ENCODE measurements at places on chromosomes 3 and 15.

DNA sequence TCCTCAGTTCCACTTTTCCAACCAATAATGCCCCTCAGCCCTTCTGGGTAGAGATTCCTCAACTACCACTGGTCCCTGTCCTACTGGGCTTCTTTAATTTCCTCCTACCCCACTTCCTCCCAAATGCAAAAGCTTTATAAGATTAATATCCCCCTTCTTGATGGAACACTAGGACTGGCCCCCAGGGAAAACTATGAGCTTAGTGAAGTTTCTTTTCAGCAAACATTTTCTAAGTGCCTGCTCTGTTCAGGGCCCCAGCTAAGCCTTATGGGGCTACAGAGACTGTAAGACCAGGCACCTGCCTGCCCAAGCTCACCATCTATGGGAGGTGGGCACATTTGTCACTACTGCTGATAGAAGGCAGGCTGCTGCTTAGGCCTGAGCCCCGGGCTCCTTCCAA lies 79.4 kb downstream of the RPLP1 start:
- no peak for DNase-seq

GRCh38 chr15:68749793-68750192 lies 70.9 kb downstream of the ANP32A start:
- no peak for DNase-seq

GRCh38 chr3:31307131-31307785 lies 225.5 kb upstream of the STT3B start:
- no peak for DNase-seq

DNA sequence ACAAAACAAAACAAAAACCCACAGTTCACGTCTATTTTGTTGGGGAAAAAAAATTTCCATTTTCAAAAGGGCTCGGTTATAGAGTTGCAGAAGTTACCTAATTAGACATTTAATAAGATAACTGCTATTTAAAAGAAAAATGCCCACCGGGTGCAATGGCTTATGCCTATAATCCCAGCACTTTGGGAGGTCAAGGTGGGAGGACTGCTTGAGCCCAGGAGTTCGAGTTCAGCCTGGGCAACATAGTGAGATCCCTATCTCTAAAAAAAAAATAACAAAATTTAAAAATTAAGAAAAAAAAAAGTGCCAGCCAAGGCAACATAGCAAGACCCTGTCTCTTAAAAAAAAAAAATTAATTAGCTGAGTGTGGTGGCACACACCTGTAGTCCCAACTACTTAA lies 19.2 kb downstream of the SEC11A start:
- no peak for DNase-seq

GRCh38 chr3:4336850-4337546 lies 33.8 kb downstream of the SETMAR start:
- no peak for DNase-seq

- DNase-seq, result no peak
Measured at GRCh38 chr3:58065700-58066167, 57.5 kb downstream of the FLNB start.

DNA sequence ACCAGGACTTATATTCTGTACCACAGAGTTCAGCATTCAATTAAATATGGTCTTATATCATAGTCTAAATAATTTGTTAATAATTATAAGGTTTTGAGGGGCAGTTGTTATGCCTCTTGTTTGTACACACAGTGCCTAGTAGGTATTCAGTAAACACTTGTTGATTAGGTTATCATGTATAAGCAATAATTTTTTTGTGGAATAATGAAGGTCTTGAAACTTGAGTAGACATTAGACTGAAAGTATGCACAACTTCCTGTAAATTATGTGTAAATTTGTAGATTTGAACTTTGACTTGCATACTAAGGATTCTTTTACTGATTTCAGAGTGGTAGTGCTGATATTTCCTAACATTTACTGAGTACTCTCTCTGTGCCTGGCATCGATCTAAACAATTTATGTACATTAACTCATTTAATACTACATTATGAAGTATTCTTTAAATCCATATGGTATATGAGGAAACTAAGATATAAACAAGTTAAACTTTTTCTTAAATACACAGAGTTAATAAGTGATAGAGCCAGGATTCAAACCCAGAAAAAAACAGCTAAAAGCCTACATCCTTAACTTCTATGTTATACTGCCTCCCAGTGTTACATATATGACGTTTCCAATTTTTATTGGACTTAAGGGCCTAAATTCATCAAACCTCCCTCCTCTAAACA lies 65.1 kb downstream of the GLCE start:
- no peak for DNase-seq

DNA sequence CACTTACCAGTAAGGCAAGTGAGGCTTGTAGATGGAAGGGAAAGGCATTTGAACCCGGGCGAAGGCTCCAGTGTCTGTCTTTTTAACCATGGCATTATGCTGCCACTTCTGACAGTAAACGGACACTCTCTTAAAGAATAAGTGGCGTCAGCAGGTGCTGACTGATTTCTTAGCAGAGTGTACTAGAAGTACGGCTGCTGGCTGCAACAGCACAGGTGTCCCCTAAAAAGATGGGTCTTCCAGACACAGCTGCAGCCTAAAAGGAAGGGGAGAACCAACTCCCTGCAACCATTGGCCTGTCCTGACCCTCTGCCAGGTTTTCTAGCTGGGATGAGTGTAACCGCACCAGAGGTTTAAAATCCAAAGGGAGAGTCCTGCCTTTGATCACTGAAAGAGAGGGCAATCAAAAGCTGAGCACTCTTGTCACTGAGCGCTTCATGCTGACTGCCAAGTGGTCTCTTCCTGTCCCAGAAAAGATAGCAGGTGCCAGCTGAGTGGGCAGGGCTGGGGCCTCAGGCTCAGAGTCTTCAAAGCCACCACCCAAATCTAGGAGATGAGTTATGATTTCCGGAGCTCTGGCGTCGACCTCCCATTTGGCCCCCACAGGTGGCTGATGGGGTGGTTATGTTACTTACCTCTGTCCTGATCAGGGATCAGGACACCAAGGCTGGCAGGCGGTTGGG lies 255.8 kb downstream of the SLCO3A1 start:
- DNase-seq, result no peak

GRCh38 chr3:46667657-46668056 lies 25.8 kb downstream of the ALS2CL start:
- DNase-seq, result no peak
